Heart right ventricle (tissue), 16 donors: ENCODE measurements at places on chromosomes 7 and 10. TPM values are rescaled to one million over a fixed set of nuclear protein-coding genes. Genes with fewer than 3 reads are reported as not detected.

DNA sequence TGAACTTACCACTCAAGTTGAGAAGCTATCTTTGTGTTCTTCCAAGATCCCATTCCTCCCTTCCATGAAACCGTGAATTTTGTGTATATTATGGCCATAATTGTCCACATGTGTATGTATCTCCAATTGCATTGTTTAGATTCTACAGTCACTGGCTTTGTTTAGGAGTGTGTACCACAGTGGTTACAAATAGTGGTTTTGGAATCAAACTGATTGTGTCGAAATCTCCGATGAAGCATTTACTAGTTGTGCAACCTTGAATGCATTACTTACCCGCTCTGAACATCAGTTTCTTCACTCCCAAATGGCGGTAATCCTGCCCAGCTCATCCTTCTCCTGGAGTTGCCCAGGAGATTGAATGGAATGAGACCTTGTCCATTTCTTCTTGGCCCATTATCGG is 145.0 kb upstream of the ZNF32 start:
- DNase-seq, result no peak

DNA sequence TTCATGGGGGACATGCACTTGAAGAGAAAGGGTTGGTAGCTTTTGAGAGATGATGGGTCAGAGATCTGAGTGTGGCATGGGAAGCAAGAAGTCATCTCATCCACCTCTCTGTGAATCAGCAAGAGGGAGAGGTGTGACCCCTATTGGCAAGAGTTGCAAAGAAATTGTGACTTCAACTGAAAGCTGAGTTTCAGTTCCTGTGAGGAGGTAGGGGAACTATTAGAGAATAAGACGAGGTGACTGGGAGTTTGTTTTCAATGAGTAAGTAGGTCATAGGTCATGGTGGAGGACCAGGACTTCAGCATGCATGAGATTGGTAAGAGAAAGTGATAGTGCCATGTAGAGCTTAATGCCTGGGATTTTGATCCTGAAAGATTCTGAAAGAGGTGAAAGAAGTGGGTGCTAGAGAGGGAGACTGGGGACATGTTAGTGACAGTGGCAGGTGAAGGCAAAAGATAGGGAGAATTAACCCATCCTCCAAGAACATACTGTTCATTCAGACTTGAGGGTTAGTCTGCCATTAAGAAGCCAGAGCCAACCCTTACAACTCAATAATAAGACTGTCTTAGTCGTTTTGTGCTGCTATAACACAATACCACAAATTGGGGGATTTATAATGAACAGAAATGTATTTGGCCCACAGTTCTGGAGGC is 75.5 kb upstream of the CAPZA2 start:
- DNase-seq, result no peak

GRCh38 chr10:54869022-54869421 is 68.0 kb upstream of the PCDH15 start:
- no peak for DNase-seq

DNA sequence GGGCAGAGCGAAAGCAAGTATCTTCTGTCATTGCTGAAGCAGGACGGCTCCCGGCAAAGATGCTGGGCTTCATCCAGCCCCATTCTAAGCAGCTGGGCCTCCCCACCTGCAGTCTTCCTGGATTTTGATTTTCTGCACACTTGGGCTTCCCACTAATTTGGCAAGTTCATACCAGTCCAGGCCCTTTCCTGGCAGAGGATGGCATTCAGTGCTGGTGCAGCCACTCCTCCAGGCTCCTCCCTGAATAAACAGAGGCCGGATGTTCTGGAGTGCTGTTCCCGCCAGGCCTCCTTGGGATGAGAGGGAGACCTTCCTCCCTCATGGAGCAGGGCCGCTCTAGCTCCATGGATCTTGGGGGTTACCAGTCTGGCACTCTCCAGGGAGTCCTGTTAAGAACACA is 3.4 kb downstream of the BAG3 start:
- peak; percentile 40 for DNase-seq

The SLC13A1 gene
- total RNA-seq, result not detected

DNA sequence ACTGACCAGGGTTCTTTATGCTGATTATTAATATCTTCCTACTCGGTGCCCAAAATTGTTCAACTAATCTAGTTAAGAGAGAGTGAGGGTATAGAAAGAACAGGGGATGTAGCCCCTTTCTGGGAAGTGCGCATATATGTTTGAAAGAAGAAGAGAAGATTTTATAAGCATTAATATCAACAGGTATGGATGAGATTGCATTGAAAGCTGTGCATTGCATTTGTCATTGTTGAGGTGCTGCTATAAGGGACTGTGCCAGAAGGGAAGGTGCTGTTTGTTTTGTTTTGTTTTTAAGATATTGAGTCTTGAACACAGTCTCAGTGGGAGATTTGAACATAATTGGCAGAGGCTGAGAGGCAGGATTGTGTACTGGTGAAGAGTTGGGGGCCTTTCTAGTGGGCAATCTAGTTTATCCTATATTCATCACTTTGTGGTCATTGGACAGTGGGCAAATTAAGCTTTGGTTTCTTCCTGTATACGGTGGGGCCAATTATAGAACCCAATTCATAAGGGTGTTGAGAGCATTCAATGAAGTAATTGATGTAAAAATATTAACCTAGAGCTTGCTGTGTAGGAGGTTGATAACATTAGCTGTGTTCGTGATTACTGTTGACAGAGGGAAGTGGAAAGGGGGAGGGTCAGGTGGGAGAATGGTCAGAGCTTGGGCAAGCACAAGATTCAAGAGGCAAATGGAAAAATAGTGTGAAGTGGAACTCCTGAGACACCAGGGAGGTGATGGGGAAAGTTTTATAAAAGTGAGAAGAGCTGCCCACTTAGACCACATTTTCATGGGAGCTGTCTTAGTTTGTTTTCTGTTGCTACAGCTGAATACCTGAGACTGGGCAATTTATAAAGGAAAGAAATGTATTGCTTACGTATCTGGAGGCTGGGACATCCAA is 19.9 kb upstream of the PCGF5 start:
- no peak for DNase-seq

The TMUB1 gene
- total RNA-seq, result 18.5 TPM
